Activated CD8-positive, alpha-beta memory T cell treated with anti-CD3 and anti-CD28 coated beads for 24 hours (primary cell): ENCODE measurements at places on chromosomes 1 and 21.

GRCh38 chr1:54681358-54681757, 34.3 kb upstream of the TTC4 start:
- no peak for DNase-seq

DNA sequence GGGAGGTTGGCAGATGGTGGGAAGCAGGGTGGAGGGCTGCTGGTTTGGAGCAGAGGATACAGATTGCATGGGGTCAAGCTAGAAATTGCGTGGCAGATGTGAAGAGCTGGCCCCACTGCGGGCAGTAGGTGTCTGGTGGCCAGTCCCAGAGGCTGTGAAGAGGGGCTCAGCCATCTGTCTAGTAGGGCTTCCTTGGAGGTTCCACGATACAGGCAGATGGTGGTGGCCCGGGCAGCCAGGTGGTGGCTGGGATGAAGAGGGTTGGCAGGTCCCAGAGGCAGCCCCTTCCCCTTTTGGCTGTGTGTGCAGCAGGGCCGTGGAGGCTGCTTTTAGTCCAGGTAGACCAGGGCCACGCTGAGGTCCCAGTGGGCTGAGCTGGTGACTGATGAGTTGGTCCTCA, 16.6 kb downstream of the PSEN2 start:
- DNase-seq = no peak

DNA sequence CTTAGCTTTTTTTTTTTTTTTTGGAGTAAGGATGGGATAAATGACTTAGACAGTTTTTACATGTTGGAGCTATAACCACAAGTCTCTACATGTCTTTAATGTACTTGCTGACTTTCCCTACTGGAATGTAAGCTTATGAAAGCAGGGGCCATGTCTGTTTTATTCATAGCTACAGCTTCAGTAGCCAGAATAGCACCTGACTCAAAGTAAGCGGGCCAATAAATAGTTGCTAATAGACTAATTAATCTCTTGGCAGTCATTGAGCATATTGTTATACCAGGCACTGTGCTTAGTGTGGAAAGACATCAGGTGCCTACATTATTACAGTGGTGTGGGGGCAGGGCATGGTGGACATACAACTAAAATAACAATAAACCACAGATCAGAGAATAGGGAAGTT, 84.4 kb upstream of the HOOK1 start:
- DNase-seq = no peak

GRCh38 chr1:223203034-223203408, 60.0 kb upstream of the TLR5 start:
- DNase-seq = no peak

- DNase-seq = no peak
Measured at GRCh38 chr1:185074307-185074706, 28.9 kb downstream of the RNF2 start.

- no peak for DNase-seq
Measured at GRCh38 chr1:228092342-228093049, 10.0 kb downstream of the ARF1 start.

DNA sequence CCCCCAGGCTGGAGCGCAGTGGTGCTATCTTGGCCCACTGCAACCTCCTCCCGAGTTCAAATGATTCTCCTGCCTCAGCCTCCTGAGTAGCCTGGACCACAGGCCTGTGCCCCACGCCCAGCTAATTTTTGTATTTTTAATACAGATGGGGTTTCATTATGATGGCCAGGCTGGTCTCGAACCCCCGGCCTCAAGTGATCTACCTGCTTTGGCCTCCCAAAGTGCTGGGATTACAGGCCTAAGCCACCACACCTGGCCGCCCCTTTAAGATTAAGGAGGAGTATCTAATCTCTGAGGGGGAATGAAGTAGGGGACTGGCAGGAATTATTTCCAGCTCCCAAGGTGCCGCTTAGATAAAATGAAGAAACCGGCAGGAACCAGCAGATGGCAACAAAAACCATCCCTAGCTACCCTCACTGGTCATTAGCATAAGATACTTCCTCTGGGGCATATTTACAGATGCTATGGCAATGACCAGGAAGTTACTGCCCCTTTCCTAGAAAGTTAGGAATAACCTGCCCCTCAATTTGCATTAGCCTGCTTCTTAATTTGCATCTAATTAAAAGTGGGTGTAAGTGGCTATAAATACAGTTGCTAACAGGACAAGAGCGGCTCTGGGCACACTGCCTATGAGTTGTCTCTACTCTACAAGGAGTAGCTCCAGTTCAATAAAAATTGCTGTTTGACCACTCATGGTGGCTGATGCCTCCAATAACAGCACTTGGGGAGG, 7.1 kb upstream of the NSUN4 start:
- DNase-seq = no peak

DNA sequence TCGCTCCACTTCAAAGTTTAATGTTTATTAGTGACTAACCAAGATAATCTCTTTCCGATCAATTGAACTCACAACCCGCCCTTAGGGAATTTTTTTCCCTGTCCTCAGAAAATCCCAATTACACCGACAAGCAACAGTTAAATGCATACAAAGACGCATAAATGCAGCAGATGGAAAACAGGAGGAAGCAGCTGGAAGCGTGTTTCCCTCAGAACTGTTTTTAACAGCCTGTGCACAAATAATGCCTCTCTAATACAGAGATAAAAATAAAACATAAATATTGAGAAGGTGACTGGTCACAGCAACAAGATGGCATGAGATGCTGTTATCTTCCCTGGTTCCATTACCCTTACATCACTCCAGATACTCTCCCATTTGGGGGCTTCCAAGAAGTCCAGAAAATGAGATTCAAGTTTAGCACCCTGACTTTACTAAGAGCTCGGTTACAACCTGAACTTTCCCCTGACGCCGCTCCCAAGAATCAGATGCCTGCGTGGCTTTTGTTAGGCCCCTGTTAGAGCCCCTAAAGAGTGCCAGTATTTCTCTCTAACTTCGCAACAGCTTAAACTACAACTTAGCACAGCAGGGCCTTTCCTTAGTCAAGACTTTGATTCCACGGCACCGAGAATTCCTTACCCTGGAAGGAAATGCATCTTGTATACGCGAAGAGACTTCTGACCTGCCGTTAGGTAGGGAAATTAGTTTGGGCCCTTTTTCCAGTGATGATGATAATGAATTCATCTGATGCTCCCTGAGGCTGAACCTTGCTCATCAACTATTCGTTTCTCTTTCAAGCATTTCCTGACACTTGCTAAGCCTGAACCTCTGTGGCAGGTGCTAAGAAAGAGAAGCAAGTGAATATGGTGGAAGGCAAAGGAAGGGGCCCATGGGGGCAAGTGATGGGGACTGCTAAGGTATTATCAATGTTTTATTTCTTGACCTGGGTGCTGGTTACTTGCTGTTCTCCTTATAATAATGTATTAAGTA, 137.7 kb upstream of the SMYD2 start:
- no peak for DNase-seq

DNA sequence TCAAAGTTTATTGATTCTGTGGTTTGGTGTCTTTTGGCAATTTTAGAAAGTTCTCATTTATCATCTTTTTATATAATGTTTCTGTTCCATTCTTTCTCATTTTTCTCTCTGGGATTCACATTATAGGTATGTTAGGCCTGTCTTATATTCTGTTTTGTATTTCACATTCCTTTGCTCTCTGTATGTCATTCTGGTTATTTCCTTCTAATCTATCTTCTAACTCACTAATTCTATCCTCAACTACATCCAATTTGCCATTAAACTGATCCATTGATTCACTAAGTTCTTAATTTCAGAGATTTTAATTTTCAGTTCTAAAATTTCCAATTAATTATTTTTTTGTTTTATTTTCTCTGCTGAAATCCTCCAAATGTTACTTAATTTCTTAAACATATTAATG, 234.8 kb downstream of the FOXD2 start:
- DNase-seq = no peak

DNA sequence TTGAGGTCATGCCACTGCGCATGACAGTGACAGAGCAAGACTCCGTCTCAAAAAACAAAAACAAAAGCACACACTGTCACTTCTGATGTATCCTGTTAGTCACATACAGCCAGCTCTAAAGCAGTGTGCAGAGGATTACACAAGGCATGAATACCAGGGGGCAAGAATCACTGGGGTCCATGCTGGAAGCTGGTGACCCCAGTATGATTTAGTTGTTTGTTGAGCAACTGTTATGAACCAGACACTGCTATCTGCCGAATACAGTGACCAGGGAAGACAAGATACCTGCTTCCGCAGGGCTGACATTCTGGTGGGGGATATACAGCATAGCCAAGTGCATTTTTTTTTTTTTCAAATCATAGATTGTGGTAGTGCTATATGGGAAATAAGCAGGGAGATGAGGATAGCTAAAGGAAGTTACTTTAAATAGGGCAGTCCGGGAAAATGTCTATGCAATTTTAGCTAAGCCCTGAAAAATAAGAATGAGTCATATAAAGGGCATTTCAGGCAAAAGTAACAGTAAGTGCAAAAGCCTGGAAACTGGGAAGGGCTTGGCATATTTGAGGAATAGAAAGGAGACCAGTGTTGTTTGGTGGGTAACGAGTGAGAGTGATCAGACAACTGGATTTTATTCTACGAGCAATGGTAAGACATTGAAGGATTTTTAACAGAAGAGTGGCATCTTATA, 69.7 kb downstream of the ADSS2 start:
- DNase-seq = peak; percentile 15

DNA sequence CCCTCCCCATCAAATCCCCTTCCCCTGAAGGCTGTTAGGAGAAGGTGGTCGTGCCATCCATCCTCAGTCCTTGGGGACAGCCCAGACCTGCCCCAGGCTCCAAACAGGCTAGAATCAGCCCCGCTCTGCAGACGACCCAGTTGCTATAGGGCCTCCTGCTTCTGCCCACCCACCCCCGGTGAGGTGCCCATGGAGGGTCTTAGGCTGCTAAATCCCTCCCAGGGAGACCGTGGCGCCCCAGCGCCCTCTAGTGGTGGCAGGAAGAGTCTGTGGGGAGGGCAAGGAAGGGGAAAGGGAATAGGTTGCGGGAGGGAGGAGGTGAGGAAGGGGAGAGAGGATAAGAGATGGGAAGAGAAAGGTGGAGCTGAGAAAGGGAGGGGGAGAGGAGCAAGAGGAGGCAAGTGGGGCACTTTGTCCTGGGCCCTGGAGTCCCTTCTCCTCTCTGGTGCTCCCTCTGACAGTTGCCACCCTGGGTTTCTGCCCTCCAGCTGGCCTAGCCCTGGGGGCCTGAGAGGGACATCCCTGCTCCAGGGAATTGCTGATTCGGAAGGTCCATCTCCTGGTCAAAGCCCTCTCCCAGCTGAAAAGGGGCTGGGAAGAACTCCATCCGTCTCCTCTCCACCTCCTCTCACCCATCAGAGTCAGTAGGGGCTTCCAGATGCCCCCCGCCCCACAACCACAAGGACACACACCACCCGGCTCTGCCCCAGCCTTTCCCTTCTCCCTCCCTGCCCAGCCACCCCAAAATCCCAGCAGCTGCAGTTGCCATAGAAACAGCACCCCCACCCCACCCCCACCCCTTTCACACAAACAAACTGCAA, 55.4 kb downstream of the CAMK2N1 start:
- DNase-seq = peak; percentile 69

GRCh38 chr1:245041058-245041698, 113.6 kb upstream of the KIF26B start:
- no peak for DNase-seq

DNA sequence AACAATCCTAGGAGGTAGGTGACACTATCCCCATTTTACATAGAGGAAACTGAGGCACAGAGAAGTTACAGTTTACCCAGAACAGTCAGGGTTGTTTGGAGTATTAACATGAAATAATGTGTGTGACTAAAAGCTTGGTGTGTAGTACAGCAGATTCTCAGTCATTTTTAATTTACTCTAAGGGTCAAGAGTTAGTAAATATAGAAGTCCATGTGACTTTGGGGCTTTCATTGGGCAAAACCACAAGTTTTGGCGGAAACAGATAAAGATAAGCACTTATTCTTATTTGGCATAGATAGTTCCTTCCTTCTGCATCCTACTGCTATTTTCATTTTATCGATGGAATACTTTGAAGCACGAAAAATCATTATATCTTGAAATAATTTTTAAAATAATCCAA, 128.5 kb downstream of the DNM3 start:
- no peak for DNase-seq

GRCh38 chr1:68442822-68443556, 6.8 kb downstream of the RPE65 start:
- DNase-seq = no peak

DNA sequence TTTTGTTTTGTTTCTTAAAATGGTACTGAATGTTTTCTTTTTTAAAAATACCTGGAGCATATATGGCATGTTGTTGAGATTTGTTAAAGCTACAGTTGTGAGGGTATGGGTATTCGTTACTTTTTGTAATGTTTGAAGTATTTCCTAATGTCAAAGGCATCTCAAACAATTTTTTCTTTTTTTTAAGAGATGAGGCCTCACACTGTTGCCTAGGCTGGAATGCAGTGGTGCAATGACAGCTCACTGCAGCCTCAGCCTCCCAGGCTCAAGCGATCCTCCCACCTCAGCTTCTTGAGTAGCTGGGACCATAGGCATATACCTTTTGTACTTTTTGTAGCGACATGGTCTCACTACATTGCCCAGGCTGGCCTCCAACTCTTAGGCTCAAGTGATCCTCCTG, 16.1 kb downstream of the CLCN6 start:
- DNase-seq = no peak

GRCh38 chr1:212858461-212859265, 588 bp downstream of the FLVCR1 start:
- peak; percentile 78 for DNase-seq

- no peak for DNase-seq
Measured at GRCh38 chr21:15009837-15010363, 54.9 kb downstream of the NRIP1 start.

DNA sequence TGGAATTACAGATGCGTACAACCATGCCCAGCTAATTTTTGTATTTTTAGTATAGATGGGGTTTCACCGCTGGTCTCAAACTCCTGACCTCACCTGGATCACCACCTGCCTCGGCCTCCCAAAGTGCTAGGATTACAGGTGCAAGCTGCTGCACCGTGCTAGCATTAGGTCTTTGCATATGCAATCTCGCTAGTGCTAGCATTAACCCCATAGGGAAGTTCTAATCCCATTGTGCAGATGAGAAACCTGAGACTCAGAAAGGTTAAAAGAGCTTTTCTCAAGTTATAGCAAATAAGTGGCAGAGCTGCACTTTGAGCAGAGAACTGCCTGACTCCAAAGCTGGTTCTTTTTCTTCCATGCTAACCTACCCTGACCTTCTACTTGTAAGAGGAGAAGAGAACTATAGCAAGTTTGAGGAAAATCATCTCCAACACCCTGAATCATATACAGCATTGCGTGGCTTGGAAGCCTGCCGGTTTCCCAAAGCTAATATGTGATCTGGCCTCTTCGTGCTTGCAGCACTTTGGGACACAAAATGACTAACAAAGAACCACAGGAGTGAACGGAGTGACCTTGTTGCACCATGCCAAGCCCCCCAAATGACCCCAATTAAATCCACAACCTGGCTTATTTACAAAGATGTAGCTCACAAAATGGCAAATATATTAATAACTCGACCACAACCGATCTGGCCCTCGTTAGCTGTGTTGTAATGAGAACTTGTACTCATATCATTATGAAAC, 185.1 kb downstream of the TM2D1 start:
- no peak for DNase-seq

GRCh38 chr1:11339346-11340232, 66.6 kb downstream of the UBIAD1 start:
- no peak for DNase-seq

DNA sequence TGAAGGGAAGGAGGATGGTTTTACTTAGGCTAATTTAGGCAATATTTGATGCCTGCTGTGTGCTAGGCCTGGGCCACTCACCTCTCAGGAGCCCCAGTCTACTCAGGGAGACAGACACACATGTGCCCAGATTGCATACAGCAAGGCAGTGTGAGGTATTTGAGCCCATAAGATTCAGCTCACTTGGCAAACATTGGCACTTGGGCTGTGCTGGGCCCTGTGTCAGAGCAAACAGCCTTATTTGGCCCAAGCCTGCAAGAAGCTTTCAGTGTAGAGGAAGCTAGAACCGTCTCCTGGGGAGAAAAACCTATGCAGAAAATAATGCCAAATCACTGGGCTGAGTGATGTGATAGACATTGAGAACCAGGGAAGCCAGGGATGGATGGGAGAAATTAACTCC, 3.9 kb upstream of the SYNC start:
- DNase-seq = no peak
